ENCODE measurements at places on chromosomes 5 and 9.
A peak's percentile ranks its signal among the peaks of the same experiment; 100 is the strongest.

DNA sequence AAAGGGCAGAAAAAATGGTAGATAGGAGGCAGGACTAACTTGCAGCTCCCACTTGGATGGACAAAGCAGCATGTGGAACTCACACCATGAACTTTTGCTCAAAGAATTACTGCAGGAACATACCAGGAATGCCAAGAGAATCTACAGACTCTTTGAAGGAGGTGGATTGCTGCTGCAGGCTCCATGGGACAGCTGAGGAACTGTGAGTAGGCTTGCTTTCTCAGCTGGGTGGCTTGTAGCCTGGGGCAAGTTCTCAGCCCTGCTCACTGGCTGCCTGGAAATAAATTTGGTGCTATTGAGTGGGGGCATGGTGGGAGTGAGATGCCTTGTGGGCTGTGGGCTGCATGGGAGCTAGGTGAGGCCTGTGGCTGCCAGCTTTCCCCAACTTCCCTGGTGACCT, 574.5 kb downstream of the PRELID2 start:
- ATAC-seq = no peak

DNA sequence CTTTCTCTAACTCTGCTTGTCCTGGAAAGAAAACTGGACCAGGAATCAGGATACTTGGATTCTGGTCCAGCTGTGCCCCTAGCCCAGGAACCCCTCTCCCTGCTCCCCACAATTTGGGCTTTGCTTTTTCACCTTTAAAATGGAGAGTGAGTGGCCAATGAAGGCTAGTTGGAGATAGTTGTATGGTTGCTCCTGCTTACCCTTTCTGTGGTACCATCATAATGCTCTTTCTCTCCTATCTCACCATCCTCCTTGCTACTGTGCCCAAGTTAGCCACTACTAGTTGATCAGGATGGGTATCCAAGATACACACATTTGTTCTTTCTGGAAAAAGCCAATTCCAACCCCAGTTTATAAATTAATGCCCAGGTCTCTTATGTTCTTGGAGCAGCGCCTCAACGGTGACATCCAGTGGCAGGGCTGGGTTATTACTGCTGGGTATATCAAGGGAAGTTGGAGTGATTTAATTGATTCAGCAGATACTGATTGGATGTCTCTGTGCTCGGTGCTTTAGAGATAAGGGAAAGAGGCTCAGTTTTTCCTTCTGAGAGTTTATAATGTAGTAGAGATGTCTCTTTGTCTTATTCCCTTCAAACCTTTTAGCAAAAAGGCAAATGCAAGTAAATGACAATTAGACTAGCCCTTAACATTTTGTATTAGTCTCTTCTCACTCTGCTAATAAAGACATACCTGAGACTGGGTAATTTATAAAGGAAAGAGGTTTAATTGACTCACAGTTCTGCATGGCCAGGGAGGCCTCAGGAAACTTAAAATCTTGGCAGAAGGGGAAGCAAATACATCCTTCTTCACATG, 38.5 kb downstream of the FAXDC2 start:
- ATAC-seq = peak; percentile 69

- no peak for ATAC-seq
Measured at GRCh38 chr9:134010310-134011173, 14.7 kb upstream of the BRD3OS start.

DNA sequence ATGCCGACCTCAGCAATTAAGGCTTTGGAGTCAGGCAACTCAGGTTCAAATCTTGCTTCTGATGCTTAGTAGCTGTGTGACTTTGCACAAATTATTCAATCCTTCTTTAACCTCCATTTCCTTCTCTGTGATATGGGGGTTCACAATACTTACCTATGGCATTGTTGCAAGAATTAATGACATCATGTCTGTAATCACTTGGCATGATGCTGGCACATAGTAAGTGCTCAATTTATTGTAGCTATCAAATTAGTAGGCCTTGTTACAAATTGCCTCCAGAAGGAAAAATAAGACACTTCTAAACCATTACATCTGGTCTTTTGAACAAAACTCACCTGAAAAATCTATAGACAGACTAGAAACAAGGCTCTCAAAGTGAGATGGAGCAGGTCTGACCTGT, 29.9 kb upstream of the NDFIP1 start:
- ATAC-seq = no peak

GRCh38 chr5:137575847-137576246, 76.7 kb upstream of the SPOCK1 start:
- ATAC-seq = no peak

DNA sequence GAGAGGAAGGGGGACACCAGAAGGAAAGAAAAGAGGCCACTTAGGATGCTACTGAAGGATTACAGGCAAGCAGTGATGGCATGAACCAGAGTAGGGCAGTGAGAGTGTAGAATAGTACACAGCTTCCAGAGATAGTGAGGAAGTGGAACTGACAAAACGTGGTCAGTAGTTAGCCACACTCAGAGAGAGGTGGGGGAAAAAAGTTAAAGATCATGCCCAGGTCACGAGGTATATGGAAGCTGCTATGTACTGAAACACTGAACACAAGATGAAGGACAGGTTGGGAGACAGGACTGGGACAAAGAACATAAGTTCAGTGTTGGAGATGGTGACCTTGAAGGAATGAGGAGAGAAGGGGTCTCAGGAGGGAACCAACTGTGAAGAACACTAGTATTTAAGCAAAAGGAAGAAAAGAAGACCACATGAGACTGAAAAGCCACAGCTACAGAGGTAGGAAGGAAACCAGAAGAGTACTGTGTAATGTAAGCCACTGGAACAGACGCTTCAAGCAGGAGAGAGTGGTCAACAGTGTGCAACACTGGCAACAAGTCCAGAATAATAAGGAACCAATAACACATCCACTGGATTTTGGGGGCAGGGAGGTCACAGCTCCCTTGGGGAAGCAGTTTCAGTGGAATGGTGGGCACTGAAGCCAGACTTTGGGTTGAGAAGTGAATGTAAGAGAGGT, 45.5 kb downstream of the ELL2 start:
- ATAC-seq = no peak

DNA sequence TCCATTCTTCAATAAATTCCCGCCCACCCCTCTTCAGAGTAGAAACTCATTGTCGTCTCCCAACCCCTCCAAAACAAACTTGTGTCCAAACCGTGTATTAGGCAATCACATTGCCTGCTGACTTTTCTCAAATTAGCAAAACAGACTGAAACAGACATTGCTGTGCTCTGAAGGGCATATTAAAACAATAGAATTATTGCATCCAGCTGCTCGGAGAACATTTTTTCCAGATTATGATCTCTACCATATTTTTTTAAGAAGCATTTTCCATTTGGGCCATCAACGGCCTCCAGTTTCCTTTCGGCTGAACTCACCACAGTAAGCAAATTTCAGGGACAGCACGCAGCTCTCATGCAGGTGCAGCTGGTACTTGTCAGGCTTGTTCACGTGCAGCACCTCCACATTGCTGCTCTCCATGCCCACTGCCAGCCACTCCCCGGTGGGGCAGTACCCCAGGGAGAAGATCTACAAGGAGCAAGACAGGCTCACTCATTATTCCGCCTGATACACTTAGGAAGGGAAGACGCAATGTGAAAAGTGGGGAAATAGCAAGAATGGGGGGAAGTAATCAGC, 104.1 kb downstream of the TLE1 start:
- no peak for ATAC-seq

DNA sequence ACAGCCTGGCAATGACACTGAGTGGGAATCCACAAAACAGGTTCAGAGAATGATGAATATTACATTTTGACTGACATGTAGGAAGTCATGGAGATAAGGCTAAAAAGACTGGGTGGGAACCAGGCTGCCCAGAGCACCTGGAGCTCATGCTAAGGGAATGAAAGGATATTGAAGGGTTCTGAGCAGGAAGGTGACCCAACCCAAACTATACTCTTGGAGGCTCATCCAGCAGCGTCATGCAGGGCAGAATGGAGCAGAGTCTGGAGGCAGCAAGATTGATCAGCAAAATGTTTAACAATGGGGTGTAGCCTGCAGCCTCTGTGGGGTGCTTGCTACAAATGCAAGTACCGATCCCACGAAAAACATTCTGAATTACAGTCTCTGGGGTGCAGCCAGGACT, 120.2 kb downstream of the PSD2 start:
- ATAC-seq = no peak

DNA sequence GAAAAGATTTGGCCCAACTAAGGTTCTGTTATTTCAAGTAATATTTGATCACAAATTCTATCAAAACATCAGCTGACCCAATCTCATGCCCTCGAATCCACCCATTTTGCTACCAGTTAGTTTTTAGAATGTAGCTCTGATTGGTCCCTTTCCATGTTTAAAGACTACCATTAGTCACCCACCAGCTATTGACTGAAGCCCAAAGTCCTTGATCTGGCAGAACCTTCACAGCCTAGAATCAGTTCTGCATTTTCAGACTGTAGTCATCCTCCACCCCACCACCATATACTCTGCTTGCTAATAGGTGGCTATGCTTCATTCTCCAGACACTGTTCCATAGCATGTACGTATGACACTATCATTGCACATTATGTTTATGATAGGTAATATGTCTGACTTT, 182.2 kb upstream of the TARS1 start:
- ATAC-seq = no peak

GRCh38 chr9:109907400-109907799, 127.4 kb downstream of the PALM2AKAP2 start:
- ATAC-seq = no peak

DNA sequence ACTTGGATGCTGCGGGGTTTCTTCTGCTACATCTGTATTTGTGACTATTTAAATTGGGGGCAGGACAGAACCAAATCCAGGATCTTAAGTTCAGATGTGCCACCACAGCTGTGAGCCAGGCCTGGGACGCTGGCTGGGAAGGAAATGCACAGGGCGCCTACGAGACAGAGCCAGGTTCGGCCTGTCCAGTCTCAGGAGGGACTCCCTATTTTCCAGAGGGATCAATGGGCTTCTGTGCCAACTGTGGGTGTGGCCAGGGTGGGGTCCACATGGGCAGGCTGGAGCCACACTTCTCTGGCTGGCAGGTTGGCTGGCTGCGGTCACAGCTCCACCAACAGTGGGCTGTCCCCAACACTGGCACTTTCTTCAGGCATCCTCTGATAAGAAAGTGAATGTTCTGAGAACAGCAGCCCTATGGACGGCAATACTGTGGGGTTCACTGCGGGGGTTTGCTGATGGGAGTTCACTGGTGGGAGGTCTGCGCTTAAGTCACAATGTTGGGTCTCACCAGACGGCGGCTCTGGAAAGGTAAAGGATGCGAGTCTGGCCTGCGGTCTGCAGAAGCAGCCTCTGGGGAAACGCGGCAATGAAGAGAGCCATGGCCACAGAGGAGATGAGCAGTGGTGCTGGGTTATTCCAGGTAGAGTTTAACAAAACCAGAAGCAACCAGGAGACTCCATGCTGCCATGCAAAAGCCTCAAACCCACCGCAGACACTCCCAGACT, 78.1 kb downstream of the DAP start:
- no peak for ATAC-seq

- ATAC-seq = peak; percentile 41
Measured at GRCh38 chr5:77367741-77368140, 124.4 kb downstream of the WDR41 start.

GRCh38 chr9:135355521-135356011, 124.0 kb upstream of the PPP1R26 start:
- no peak for ATAC-seq

GRCh38 chr5:164394686-164395194, 889.3 kb downstream of the MAT2B start:
- no peak for ATAC-seq

DNA sequence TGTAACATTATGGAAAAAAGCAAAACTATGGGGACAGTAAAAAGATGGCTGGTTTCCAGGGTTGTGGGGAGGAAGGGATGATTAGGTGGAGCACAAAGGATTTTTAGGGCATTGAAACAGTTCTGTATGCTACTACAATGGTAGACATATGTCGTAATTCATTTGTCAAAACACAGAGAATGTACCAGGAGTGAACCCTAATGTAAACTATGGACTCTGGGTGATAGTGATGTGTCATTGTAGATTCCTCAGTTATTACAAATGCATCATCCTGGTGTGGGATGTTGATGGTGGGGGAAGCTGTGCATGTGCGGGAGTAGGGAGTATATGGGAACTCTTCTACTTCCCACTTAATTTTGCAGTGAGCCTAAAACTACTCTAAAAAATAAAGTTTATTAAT, 135.0 kb upstream of the GABRP start:
- no peak for ATAC-seq

DNA sequence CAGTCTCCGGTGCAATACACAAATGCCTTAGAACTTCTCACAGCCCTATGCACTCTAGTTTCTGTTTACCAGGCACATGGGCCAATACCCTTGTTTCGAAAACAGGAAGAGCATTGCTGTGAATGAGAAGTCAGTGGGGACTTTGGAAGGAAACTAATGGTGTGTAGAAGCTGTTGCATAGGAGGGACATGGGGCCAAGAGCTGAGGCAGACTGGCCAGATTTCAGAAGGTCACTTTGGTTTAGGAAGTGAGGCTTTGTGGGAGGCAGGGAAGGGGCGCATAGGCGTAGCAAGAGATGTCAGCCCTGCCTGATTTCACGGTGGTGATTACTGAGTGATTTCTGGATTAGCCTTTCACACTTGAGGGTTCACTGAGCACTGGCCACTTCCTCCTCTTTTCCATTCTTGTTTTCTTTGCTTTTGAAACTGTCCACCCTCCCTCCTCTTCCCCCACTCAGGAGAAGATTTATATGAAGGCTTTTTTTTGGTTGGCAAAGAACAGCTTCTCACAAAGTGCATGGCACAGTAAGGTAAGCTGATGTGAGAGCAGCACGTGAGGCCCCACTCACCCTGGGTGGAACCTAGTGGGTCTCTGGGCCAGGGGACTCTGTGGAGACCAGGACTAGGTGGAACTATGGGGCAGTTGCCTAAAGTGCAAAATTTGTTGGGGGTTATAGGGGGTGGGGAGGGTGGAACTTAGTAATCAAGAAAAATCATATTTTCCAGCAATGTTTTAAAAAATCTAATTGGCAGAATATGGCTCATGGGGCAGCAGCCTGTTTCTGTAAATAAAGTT, 6.1 kb upstream of the TMEM252 start:
- ATAC-seq = peak; percentile 56

GRCh38 chr5:33241802-33242201, 199.0 kb upstream of the TARS1 start:
- no peak for ATAC-seq

- ATAC-seq = no peak
Measured at GRCh38 chr9:1922026-1922425, 93.1 kb upstream of the SMARCA2 start.

DNA sequence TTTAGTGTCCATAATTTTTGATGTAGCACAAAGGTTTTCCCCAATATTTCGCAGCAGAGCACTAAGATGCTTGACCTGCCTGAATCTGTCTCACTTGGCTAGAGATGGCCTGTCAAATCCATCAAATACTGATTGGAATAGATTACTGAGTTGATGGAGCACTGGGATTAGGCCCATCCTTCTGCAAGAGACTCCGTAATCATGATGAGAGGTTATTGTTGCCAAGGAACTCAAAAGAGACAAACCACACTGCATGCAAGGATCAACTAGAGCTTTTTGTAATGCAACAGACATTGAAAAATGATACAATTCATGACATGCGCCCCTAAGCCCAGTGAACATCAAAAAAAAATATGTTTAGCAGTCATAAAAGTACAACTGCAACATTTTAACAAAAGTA, 585.3 kb upstream of the GRAMD2B start:
- no peak for ATAC-seq

DNA sequence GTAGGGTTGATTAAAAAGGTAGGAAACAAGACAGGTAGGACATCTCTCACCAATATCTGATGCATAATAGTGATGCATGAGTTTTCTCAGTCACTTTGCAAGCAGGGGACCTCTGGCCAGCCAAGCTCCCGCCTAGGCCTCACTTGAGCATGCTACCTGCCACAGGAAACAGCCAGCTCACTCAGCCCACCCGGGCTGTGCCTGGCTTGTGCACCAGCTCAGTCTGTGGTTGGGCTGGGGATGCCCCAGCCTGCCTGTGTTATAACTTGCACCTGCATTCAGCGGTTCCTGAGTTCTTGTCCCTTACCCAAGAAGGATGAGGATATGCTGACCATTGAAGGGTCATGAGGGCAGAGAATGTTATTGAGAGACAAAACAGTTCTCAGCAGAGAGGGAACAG, 172.8 kb upstream of the PLCXD3 start:
- ATAC-seq = peak; percentile 25
